Nucleus accumbens (tissue), 56 donors: ENCODE measurements at places on chromosomes 6 and 20.

- no peak for DNase-seq
These were observed 336.2 kb downstream of the UTRN start for GRCh38 chr6:144621332-144621731.

DNA sequence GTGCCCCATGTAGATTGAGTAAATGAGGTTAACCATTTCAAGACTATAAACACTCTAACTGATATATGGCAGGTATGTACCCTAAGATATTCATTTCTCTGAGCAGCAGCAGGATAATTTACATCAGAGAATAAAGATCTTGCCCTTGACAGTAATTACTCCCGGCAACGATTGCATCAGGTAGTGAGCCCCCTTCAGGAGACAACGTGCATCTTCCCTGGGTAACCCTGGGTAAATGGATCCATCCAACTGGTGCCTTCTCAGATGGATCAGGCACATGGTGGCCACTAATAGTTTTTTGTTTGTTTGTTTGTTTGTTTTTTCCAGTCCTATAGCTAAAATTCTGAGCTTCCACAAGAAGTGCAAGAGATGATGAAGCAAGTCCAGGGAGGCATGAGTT, 469.4 kb upstream of the SLC35B3 start:
- no peak for DNase-seq

DNA sequence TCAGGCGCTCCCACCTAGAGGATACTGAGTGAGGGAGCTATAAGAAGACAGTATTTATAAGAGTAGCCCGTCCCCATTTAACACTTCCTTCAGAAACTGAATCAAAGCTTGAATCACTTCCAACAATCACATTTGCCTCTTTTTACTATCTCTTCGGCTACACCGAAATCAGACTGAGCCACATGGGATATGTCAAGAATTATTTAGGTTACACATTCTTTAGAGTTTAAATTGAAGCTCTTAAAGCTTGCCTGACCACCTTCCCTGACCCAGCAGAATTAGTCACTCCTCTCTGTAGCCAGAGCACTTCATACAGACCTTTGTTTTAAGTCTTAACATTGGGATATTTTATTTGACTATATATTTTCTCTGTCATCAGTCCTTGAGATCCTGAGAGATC, 163.7 kb downstream of the MAFB start:
- DNase-seq, result no peak

- no peak for DNase-seq
These were observed 72.1 kb upstream of the SPACA1 start for GRCh38 chr6:87975561-87975960.

GRCh38 chr20:60345106-60345505, 386.9 kb downstream of the CDH26 start:
- no peak for DNase-seq

GRCh38 chr6:41846666-41847237, 48.4 kb downstream of the USP49 start:
- no peak for DNase-seq

DNA sequence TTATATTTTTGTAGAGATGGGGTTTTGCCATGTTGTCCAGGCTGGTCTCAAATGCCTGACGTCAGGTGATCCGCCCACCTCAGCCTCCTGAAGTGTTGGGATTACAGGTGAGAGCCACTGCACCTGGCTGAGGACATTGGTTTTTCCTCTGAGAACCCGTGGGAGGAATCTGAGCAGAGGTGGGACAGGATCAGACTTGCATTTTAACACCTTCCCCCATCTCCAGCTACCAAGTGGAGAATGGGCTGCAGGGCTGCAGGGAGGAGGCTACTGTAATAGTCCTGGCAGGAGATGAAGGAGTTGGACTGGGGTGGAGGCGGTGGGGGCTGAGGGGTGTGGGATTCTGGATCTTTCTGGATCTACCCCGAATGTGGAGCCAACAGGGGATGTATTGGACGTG, 24.5 kb downstream of the FAM110A start:
- no peak for DNase-seq

DNA sequence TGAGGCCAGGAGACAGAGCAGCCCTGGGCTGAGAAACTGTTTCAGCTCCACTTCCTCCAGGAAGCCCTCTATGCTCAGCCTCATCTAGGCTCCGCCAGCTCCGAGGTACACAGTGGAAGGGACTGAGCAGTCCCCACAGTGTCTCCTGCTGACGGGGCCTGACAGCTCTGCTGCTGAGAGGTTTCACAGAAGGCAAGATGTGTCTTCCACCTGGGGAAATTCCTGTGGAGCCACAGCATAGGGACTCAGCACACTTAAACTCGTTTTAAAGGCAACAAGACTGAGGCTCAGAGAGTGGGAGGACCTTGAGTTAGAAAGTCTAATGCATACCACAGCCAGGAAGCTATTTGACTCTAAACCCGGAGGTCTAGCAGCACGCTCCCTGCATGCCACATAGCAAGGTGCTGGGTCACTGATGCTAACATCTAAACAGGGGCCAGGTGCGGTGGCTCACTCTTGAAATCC, 6.8 kb downstream of the ADA start:
- DNase-seq, result no peak

DNA sequence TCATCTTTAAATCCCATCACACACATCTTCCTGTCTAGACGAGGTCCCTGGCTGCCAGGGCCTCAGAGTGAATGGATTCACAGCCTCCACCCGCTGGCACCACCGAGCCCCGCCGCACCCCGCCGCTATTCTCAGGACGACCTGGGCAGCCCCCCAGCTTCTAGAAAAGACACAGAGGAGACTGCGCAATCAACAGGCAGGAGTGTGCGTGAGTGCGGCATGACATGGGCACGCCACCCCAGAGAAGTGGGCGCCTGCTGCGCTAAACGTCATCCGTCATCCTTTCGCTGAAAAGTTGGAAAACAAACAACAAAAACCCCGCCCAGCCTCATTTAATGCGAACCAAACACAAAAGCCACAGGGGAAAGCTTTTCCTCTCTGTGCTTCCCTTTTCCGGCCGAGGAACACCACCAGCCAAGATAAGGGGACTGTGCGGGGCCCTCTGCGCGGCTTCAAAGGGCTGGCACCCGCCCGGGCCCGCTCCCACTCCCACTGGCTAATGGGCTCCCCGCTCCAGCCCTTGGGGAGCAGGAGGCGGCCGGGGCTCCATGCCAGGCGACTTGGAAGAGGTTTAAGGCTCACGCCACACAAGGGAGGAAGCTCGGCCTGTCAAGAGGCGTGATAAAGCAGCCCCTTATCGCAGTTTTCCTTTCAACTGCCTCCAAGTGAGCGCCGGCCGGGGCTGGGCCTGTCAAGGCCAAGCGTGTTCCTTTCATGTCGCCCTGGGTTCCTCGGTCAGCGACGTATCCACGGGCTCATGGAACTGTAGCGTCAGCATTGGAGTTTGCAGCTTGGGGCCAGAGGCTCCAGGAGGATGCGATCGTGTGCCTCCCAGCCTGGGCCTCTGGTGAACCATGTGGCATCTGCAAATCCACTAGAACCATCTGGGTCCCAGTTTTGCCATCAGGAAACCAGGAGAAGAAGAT, 50.1 kb downstream of the NFATC2 start:
- DNase-seq, result no peak

DNA sequence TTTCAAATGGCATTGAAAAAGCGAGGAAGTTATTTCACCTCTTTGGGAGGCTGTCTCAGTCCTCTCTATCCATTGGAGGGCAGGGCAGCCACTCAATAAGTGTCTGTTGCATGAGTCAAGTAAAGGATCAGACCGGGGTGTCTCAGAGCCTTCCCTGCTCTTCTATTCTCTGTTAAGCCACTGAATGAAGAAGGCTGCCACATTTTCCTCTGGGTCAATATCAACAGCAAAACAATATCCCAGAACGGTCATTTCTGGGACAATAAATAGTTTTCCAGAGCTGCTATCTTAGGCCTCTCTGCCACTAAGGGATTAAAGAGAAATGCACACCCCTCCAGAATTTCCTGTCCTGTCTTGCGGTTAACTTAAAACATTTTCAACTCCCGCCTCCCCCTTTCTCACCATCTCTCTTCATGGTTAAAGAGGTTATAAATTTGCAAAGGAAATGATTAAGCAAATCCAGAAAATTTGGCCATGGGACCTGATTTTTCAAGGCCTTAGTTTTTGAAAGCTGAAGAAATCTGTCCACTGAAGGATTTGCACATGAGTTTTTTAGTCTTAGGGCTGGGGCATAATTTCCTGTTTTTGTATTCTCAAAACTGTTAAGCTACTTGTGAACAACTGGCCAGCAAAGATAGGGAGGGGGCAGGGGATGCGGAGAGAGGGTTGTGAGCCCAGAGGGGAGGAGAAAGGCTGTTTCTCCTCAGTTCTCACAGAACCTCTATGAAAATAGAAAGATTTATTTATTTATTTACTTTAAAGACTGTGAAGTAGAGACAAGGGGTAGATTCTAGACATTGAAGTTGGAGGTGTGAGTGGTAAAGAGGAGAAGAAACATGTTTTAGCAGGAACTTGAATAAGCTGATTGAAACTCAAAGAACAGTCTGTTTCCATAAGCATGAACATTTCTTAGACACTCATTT, 135.7 kb downstream of the BCAS1 start:
- no peak for DNase-seq

GRCh38 chr6:29964518-29964886, 22.2 kb downstream of the HLA-A start:
- DNase-seq, result no peak
